ENCODE measurements at places on chromosomes 3 and 15. TPM values are rescaled to one million over a fixed set of nuclear protein-coding genes. Genes with fewer than 3 reads are reported as not detected.

DOCK3 gene
- total RNA-seq: 2.1 TPM

CD200 gene
- total RNA-seq: 18.3 TPM

MNS1 gene
- 0.74 TPM for total RNA-seq

ACY1 gene
- 46.1 TPM for total RNA-seq

ZIC1 gene
- not detected for total RNA-seq

C2CD4A gene
- 0.13 TPM for total RNA-seq

PRSS50 gene
- not detected for total RNA-seq

TEX55 gene
- total RNA-seq: not detected

TOPAZ1 gene
- total RNA-seq: not detected

PTH1R gene
- not detected for total RNA-seq

DENND6A gene
- total RNA-seq: 12.5 TPM

STRIT1 gene
- total RNA-seq: not detected

GOLGA8T gene
- not detected for total RNA-seq

DNA sequence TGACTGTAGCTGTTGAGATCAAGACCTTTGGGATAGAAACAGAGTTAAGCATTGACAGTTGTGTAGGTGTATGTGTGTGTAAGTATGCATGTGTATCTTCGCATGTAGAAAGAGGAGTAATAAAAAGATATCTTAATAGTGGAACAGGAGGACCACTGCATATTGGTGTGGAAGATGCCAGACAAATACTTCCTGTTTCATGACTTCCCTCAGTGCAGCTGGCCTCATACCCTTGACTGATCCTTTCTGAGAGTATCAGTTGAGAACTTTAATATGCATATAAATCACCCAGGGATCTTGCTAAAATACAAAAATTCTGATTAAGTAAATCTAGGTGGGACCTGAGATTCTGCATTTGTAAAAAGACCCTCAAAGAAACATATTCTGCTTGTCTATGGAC, 8.5 kb upstream of the ZBED2 start:
- no peak for DNase-seq

DNA sequence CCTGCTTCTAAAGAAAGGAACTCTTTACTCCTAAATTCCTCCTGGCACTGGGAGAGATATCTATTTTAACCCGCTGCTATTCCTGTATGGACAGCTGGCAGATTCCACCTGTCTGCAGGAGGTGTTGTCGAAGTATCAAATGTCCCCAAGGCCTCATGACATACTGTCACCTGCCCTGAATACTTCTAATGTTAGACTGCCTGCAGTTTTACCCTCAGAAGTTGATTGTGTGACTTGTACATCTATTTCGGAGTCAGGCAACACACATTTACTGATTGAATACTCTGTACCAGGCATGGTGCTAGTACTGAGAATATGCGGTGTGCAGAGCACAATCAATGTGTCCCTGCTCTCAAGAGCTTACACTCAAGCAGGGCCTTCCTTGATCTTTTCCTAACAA, 38.6 kb downstream of the PDZRN3 start:
- DNase-seq: no peak

- no peak for DNase-seq
Measured at GRCh38 chr3:72255191-72255590, 470.2 kb upstream of the PROK2 start.

DNA sequence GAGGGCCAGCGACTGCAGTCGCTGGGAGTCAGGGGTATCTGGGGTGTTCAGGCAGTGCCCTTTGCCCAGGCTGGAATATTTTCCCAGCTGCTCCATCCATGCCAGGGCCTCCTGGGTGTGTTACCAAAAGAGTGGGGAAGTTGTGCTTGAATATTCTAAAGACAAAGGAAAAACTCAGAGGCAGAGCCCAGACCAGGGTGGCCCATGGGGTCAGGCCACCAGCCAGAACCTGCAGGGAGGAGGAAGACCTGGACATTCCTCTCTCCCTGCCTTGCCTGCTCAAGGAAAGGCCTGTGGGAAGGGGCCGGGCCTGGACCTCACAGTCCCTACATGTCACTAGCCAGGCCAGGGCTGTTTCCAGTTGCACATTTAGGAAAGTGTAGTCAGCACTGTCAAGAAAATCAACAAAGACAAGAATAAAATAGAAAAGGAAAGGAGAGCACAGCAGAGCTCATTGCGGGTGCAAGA, 16.0 kb upstream of the KLF15 start:
- no peak for DNase-seq

GRCh38 chr3:179196098-179196497, 47.9 kb downstream of the PIK3CA start:
- no peak for DNase-seq

DNA sequence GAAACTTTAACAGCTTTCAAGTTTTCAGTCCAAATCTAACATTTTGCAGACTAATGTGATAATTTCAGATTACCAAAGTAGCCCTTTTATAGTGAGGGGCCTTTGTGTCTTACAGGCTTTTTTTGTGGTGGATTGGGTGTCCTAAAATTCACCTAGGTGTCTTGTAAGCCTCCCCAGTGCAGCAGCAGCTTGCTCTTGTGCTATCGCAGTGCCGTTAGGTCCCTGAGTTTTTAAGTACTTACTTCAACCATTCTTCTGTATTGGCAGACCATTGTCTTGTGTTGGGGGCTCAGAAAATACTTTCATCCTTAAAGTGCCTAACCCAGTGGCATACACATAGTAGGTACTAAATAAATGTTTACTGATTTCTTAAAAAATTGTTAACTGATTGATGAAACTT, 2.1 kb downstream of the PDE8A start:
- DNase-seq: no peak

DNA sequence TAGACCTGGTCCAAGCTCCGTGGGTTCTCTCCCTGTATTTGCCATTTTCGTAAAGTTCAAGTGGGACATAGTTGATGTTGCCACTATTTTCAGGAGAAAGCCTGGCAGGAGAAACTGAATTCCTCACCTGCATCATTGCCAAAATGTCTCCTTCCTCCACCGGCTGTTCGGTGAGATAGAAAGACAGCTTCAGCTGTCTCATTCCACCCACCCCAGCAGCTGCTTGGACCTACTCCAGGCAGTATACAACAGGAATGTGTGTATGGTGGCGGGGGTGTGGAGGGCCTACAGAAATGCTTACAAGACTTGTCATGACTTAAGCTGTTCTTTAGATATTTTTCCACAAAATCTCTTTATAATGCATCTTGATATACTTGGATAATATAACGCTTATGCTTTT, 132.7 kb upstream of the RAP2B start:
- no peak for DNase-seq

- DNase-seq: no peak
Measured at GRCh38 chr3:22241110-22241509, 490.1 kb upstream of the ZNF385D start.

DNA sequence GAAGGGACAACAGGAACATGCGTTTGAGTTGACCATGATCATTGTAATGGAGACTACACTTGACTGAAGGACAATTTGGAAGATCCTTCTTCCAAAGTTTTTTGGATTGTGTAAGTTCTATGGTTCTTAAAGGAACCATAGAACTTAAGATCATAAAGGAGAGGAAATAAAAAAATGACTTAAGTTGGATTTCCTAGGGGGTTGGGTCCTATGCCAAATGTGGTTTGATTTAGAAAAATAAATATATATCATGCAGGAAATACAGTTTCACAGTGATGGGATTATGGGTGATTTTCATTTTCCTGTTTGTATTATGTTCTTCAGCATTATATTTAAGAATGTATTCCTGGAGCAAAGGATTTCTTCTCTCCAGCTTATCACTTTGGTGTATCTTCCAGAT, 305.5 kb upstream of the DPH6 start:
- no peak for DNase-seq

DNA sequence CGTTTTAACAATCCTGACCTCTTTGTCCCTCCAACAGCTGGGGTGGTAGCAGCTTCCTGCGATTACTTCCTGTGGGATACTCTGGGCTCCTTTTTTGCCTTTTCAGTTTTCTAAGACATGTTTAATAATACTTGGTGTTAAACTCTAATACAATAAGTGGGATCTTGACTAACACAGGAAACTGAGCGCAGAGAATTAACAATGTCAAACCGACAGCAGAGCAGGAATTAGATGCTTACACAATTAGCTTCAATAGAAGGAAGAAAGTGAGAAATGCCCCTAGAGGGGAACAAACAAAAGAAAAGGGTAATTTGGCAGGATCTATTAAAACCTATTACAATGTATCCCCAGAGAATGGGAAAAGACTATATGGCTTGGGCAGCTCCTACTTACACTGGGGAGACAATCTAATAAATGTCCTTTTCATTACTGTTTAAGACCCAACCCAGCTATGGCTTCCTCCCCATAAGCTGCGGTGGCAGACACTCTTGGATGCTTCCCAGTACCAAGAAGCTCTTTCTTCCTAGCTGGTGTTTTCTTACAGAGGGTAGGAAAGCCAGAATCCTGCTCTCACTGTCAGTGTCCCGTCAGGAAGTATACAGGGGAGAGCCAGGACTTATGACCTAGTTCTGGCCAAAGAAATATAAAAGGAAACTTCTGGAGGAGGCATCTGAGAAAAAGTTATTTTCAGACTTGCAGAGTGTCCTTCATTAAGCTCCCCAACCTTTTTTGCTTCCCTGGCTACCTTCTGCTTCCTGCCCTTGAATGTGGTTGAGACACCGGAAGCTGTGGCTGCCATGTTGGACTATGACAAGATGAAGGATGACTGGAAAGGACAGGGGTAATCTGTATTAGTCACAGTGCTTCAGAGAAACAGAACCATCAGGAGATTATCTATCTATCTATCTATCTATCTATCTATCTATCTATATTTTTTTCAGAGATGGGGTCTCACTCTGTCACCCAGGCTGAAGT, 194.1 kb upstream of the KBTBD8 start:
- DNase-seq: no peak

DNA sequence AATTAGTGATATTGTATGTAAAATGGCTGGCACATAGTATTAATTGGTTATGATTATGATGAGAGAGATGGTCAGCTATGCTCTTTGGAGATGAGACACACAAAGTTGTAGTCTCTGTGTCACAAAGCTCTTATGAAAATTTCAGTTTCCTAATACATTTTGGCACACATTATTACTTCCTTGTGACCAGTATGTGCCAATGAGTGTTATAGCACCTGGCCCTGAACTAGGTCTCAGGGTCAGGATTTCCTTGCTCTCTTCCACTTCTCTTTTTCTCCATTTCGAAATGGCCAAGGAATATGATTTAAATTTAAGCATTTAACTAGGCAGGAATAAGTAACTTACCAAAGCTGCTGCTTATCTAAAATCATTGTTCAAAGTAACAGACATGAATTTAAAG, 28.0 kb downstream of the TIPARP start:
- no peak for DNase-seq

DNA sequence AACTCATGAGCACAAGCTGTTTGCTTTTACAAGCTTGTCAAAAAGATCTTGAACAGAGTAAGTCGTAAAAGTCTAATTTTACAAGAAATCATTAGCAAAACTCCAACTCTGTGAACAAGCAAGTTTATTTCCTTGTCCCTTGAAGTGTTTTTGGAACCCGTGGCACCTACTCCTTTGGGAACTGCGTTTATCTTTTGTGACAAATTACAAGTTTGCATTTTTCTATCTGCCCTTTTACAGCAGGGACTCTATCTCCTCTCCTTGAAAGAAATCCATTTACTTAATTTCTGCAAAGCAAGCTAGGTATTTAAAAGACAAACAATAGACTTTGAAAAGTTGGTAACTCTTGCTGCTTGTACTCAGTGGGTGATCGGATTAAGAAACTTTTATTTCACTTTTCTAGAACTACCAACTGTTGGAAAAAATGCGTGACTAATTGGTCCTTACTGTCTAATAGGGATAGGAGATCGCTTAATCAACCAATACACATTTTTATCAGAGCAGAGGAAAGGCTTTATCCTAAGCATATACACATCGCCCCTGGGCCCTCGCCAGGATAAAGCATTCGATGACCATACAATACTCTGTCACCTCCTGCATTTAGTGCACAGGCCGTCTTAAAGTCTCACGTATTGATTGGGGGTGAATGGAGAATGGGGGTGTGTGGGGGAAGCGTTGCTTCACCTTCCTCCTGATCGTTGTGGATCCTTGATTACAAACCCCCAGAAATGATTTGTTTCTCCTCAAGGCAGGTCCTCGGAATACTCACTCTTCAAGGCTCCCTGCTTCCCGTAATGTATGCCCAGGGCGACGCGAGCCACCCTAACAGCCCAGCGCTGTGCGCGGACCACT, 1.7 kb downstream of the PRTG start:
- no peak for DNase-seq

GRCh38 chr3:69012100-69012799, 1.2 kb downstream of the EOGT start:
- DNase-seq: no peak

DNA sequence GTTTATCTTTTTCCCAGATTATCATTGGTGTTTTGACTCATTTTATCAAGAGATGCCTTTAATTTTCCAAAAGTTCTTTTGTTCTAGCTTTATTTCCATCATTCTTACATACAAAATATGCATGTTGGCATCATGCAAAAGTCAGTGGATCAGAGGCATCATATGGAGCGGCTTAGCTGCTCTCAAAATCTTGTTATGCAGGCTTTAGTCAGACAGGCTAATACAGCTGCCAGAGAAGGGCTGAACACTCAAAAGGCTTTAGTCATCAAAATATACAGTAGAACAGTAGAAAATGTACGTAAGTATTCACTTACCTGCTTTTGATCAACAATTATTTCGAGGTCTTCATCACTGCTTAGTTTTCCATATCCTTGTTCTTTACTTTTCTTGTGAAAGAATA, 65.5 kb downstream of the PEX5L start:
- no peak for DNase-seq

DNA sequence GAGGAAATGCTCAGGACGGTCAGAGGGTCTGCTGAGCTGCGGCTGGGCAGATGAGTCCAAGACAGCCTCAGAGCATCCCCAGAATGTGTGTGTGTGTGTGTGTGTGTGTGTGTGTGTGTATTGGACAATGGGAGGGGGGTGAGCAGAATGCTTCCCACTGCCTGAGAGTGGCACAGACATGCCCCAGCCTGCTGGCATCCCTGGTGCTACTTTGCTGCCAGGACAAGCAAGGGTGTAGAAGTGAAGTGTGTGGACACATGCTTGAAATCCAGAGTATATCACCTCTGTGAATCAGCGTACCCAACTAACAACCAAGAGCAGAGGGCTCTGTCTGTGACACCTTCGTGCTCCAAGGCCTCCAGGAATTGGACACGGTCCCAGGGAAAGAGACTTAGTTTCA, 76.3 kb downstream of the SLC9A9 start:
- DNase-seq: no peak

GRCh38 chr3:125110876-125111480, 55.2 kb upstream of the HEG1 start:
- no peak for DNase-seq
